ENCODE measurements at places on chromosomes 6 and 20.

DNA sequence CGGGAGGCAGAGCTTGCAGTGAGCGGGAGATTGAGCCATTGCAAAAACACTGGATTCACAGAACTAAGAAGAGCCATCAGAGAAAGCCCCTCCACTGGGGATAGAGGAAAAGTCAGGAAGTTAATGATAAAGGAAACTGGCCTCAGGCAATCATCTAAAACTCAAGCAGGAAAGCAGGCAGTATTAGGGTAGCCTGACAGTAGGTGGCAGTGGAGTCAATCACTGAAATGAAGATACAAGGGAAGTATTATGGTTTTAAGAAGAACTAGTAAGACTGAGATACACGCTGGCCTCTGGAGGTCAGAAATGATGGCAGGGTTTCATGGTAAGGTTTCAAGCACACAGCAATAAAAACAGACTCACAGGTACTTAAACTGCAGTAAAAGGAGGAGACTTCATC, 578.3 kb downstream of the HACE1 start:
- no peak for DNase-seq

DNA sequence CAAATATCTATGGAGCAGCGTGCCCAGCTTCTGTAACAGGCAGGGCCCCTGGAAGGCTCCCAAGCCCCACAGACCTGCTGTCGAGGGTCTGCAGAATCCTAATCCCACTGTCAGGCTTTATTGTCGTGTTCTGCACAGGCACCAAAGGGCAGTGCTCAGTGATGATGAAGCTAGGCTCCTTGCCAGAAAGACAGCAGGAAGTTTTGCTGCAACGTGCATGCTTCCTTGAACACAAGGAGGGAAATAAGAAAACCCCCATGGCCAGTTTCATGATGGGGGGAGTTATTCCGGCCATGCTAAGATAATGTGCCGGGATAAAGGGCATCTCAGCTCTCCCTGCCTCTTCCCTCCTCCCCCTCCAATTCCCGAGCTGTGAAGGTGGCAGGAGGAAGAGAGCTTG, 109.4 kb upstream of the KCNG1 start:
- no peak for DNase-seq

- no peak for DNase-seq
These were observed 5.4 kb downstream of the FBXL4 start for GRCh38 chr6:98942263-98942803.

GRCh38 chr6:43516367-43516696, 394 bp downstream of the YIPF3 start:
- no peak for DNase-seq

DNA sequence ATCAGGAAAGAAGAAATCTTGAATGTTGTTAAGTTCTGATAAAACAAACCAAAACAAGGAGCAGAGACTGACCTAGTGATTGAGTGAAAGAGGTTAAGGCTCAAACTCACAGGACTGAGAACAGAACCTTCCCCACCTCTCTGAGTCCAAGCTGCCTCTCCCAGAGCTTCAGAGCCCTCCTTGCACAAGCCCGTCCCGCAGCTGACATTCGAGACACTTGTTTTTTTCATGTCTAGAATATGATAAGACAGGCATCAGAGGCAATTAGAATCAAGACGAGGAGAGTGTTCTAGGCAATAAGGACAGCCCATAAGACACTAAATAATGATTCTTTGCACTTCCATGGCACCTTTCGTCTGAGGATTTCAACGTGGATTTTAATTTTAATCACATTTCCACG, 140.6 kb downstream of the PXDC1 start:
- DNase-seq, result no peak

GRCh38 chr6:158313989-158314388, 1.7 kb downstream of the TULP4 start:
- DNase-seq, result no peak

DNA sequence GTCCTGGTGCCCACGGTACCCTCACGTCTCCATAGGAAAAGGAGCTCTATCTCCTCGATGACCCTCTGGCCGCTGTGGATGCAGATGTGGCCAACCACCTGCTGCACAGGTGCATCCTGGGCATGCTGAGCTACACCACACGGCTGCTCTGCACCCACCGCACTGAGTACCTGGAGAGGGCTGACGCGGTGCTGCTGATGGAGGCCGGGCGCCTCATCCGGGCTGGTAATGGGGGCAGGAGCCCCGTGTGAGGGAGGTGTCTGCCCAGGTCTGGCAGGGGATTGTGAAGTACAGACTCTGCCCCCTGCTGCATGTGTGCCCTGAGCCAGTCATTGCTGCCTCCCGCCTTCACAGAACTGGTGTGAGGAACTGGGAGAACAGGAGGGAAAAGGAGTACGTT, 12.4 kb downstream of the DLK2 start:
- DNase-seq, result no peak

GRCh38 chr6:31775633-31776484, 1.3 kb downstream of the VWA7 start:
- no peak for DNase-seq
